Mesenchymal stem cell (in vitro differentiated cells and primary cell): ENCODE measurements at places on chromosomes 7 and 10.

- no peak for DNase-seq
Measured at GRCh38 chr7:81165070-81165469, 246.2 kb upstream of the SEMA3C start.

GRCh38 chr10:100509241-100509840 lies 10.3 kb downstream of the SEC31B start:
- no peak for DNase-seq

- no peak for DNase-seq
Measured at GRCh38 chr7:98900815-98901214, 22.5 kb downstream of the TRRAP start.

DNA sequence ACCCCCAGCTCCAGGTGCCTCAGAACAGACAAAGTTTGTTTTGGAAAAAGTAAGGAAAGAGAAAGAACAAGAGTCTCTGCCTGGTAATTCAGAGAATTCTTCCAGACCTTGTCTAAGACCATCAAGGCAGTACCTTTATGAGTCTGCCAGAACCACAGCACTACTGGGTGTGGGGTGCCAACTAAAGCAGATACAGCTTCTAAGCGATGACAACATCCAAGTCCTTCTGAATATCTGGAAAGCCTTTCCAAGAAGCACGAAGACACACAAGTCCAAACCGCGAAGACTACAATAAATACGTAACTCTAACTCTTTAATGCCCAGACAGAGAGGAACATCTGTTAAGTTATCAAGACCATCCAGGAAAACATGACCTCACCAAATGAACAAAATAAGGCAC lies 94.3 kb downstream of the SIRT1 start:
- DNase-seq: no peak

GRCh38 chr7:28955718-28956607 lies 2.2 kb downstream of the TRIL start:
- peak; percentile 55 for DNase-seq

GRCh38 chr7:94567396-94567795 lies 57.8 kb downstream of the CASD1 start:
- no peak for DNase-seq

GRCh38 chr7:149714910-149715471 lies 58.4 kb downstream of the ZNF467 start:
- peak; percentile 33 for DNase-seq

- DNase-seq: no peak
Measured at GRCh38 chr7:44141221-44141850, at the start of gene MYL7. Gene MYL7, minus strand, starts transcription at chr7:44141332. Its CDS starts 27 bp downstream, at chr7:44141305.

GRCh38 chr10:27638071-27638750 lies 107.4 kb downstream of the MKX start:
- DNase-seq: no peak

- peak; percentile 45 for DNase-seq
Measured at GRCh38 chr7:112481121-112481736, 438 bp downstream of the LSMEM1 start.

DNA sequence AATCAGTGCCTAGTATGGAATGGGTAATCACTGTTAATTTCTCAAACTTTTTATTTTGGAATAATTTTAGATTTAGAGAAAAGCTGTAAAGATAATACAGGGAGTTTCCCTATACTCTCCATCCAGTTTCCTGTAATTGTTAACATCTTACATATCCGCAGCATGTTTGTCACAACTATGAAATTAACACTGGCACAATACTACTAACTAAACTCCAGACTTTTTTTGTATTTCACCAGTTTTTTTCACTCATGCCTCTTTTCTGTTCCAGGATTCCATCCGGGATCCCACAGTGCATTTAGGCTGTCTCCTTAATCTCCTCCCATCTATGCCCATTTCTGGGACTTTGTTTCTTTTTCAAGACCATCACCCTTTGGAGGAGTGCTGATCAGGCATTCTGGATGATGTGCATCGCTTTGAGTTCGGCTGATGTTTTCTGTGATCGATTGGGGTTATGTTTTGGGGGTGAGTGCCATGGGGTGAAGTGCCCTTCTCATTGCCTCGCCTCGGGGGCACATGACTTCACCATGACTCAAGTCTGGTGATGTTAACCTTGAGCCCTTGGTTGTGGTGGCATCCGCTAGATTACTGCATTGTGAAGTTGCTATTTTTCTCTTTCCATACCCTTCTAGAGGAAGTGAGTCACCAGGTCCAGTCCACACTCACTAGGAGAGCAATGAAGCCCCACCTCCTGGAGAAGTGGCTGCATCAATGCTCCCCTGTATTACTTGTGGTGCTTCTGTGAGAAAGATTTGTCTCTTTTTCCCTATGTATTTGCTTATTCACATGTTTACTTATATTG lies 43.9 kb upstream of the GRB10 start:
- DNase-seq: peak; percentile 88

- DNase-seq: no peak
Measured at GRCh38 chr7:33217595-33217994, 88.2 kb downstream of the BBS9 start.

DNA sequence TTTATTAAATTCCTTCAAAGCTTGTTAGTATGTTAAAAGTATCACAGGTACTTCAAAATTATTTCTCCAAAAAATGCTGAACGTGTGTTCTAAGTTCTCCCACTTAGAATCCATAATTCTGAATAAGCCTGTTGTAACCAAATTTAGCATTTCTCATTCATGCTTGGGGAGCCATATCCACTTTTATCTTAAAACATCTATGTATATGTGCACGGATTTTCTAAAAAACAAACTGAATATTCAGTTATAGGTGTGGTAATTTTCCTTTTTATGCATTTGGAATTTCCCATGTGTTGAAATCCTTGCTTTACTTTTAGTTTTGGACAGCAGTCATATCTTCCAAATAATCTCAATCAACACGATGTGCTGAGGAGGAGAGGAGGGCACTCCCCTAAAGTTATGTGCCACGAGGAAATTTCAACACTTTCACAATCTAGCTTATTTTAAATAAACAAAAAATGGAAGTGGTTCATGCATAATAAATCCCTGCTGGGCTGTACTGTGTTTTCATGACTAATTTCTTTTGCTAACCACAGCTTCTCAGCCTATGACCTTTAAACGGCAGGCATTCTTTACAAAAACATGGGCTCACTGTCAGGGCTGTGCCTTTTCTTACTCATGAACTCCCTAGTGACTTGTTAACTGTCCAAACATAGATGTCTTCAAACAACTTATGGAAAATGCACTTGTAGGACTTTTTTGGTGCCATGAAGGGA lies 380.3 kb upstream of the SEMA3C start:
- peak; percentile 98 for DNase-seq

DNA sequence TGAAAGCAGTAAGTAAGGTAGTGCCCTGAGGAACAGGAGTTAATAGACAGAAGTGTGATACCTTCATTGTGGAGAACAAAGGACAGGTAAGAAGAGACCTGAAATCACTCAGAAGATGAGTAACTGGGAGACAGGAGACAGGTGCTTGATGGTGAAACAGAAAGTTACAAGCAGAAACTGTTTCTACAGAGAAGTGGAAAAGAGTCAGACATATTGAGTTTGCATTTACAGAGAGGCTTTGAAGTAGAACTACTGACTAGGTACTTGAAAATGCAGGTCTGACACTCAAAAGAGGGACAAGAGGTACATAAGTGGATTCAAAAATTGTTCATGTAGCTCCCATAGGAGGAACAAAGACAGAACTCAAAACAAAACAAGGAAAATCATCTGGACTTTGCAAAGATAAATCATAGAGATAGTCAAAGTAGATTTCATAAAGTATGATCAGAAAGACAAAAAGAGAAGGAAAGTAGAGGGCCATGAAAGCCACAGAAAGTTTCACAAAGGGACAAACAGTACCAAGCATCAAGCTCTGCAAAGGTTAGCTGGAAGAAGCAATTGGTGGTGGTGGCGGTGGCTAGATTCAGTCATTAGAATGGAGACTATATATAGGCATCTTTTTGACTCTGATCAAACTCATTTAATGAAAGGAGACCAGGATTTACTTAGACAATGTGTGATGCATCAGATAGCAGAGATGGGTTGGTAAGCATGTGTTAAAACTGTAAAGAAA lies 198.4 kb downstream of the PCLO start:
- no peak for DNase-seq

GRCh38 chr10:10712155-10712704 lies 305.4 kb upstream of the CELF2 start:
- DNase-seq: no peak

GRCh38 chr10:4329225-4329624 lies 496.8 kb upstream of the AKR1E2 start:
- no peak for DNase-seq

DNA sequence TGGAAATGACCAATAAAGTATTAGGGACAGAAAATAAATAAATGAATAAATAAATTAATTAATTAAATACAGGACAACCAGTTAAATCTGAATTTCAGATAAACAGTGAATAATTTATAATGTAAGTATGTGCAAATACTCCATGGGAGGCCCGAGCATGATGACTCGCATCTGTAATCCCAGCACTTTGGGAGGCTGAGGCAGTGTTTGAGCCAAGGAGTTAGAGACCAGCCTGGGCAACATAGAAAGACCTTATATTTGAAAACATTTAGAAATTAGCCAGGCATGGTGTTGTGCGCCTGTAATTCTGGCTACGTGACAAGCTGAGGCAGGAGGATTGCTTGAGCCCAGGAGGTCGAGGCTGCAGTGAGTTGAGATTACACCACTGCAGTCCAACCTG lies 123.7 kb downstream of the CUL2 start:
- DNase-seq: peak; percentile 7

DNA sequence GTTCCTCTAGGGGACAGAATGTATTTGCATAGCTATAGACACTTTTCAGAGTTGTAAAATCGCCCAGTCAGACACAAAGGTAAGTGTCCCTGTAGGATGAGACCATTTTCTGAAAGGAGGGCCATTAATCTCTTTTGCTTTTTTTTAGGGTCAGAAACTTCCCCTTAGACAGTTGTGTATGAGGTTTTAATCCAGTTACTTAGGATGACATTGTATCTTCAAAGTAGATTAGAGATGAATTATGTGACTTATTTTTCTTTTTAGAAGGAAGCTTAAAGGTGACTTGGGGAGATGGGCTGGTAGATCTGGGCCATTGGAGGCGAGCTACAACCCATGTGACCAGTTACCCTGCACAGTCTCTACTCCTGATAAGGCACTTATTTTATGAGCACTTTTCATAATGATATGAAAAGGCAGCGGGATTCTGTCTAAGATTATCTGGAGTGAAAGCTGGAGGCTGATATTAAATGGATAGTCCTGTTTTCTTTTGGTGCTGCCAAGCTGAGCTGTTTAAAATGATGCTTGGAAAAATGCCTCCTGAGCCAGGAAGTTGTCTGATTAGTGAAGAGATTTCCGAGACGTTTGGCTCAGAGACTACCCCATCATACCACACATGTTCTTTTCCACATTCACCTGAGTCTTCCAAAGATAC lies 264.3 kb downstream of the AUTS2 start:
- DNase-seq: no peak

- no peak for DNase-seq
Measured at GRCh38 chr10:22849077-22849805, 78.6 kb upstream of the ARMC3 start.

- DNase-seq: no peak
Measured at GRCh38 chr7:26293569-26294308, 2.1 kb downstream of the SNX10 start.

DNA sequence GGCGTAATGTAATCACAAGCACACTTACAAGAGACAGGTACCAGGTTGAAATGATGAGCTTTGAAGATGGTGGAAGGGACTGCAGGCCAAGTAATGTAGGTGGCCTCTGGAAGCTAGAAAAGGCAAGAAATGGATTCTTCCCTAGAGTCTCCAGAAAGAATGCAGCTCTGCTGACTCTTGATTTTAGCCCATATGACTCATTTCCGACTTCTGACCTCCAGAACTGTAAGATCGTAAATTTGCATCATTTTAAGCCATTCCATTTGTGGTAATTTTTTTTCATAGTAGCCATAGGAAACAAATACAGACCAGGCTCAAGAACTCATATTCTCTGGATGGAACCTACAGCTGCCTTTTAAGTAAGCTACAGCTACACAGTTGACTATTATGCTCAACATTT lies 315.5 kb downstream of the MAGI2 start:
- DNase-seq: peak; percentile 76

GRCh38 chr10:86497621-86498020 lies 24.0 kb downstream of the WAPL start:
- no peak for DNase-seq

- peak; percentile 39 for DNase-seq
Measured at GRCh38 chr10:69405221-69405620, 11.5 kb downstream of the TACR2 start.

GRCh38 chr7:77382532-77382931 lies 33.6 kb downstream of the GSAP start:
- DNase-seq: no peak

- no peak for DNase-seq
Measured at GRCh38 chr7:96449094-96449493, 127.2 kb upstream of the SLC25A13 start.

GRCh38 chr7:17062151-17063044 lies 180.6 kb upstream of the AGR3 start:
- no peak for DNase-seq

DNA sequence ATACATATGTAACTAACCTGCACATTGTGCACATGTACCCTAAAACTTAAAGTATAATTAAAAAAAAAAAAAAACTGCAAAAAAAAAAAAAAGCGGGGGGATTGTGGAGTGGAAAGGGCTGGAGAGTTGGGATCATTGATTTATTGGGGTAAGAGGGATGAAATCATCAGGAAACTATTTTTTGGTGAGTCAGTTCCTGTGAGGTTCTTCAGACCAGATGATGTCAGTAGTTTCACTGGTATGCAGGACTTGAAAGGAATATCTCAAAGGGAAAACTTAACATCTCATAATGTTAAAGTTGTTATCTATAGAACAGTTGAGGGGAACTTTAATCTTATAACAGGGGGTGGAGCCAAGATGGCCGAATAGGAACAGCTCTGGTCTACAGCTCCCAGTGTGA lies 32.6 kb upstream of the TECTB start:
- DNase-seq: peak; percentile 17

- peak; percentile 69 for DNase-seq
Measured at GRCh38 chr10:17993361-17993760, 41.6 kb downstream of the SLC39A12 start.

GRCh38 chr7:20107582-20107981 lies 109.6 kb downstream of the MACC1 start:
- DNase-seq: no peak

DNA sequence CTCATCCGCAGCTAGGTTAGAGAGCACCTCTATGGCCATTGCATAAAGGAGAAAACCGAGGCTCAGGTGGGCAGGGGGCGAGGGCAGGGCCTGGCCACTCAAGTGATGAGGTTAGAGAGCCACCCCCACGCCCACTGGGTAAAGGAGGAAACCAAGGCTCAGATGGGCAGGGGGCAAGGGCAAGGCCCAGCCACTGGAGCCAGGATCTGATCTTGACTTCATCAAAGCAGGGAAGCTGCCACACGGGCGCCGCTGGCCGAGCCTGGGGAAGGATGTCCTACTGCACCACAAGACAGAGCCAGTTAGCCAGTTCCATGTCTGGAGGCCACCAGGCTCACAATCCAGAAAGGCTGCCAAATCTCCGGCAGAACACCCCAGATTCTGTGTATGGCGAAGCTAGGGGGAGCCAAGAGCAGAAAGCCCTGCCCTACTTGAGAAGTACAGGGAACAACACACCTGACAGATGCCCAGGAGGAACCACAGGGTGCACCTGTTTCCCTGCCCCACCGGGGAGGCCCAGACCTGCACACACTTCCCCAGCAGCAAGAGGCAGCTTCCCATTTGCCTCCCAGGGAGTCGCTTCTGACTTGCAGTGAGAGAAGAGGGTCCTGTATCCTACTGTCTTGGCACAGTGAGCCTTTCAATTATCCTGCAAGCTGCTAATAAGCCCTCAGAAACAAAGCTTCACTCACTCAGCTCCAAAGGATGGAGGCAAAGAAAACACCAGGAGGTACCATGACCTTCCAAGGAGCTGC lies 101.9 kb downstream of the TNS3 start:
- no peak for DNase-seq

- no peak for DNase-seq
Measured at GRCh38 chr10:130470286-130470685, 334.1 kb downstream of the GLRX3 start.

GRCh38 chr10:126073606-126074005 lies 177.2 kb downstream of the FANK1 start:
- no peak for DNase-seq
